LNCaP clone FGC (cell line): ENCODE measurements at places on chromosomes 7 and 10.

GRCh38 chr10:91907033-91907594 is 2.2 kb downstream of the FGFBP3 start:
- DNase-seq: no peak

GRCh38 chr10:108817135-108817534 is 1106.2 kb downstream of the XPNPEP1 start:
- DNase-seq: no peak

GRCh38 chr10:95374597-95375209 is 83.9 kb upstream of the PDLIM1 start:
- peak; percentile 53 for DNase-seq

DNA sequence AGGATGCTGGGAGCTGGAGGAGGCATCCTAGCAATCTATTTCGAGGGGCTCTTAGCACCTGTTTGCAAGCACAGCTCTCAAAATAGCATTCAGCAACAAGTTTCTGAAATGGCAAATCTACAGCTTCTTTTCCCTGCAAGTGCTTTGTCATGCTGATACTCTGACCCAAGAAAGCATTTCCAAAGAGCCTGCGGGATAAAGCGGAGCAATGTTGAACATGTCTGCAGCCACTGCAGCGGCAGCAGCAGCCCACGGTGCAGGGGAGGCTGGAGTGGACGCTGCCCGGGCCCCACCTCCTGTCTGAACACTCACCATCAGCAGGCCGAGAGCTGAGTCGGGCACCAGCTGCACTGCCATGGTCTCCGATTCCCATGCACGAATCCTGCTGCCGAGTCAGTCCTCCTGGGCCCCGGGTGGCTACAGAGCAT is 964 bp downstream of the FRMD4A start:
- DNase-seq: no peak

DNA sequence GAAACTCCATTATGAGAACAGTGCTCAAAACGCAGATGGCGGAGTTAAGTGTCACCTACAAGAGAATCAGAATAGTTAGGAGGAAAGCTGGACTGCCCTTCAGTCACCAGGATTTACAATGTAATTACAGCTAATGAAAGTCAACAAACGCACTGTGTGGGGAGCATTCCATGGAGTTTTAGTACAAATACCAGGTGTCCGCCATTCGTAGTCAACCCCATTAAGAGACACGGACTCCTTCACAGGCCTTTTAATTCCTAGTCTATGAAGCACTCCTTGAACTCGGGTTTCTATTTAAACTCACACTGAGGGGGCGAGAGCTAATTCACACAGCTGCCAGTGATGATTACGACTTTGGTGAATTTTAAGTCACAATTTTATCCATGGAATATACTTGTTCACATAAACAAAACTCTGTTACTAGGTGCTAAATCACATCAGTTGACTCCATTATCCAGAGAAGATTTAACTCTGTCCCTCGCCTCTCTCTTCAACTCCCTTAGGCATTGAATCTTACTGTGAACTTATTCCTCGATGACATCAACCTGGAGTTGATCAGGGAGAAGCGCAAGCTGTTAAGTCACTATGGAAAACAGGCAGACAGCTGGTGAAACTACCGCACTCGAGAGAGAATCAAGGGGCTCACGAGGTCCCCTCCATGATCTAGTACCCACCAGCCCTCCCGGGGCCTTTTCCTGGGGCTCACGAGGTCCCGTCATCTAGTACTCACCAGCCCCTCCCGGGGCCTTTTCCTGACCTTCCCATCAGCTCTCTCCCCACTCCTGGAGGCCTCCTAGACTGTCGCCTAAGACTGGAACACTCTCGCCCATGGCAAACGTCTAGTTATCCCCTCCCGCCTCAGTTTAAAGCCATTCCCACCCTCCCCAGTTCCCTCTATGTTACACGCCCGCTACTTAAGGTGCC is 1.5 kb downstream of the ZFAND2A start:
- no peak for DNase-seq

DNA sequence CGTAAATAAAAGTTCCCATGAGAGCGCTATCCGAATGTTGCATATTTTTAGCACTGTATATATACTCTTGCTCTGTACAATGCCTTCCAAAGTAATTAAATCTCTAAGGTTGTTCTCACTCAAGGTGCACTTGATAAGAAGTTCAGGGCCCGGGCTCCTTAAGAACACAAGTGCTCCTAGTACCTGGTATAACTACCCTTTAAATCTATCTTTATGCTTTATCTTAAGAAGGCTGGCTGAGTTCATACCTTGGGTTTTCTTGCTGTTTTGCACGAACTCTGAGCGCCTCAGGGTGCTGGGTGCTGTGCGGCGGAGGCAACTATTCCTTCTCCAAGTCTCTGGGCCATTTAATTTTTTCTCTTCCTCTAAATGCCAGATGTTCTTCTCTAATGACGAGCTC is 80.4 kb downstream of the DNMBP start:
- no peak for DNase-seq

DNA sequence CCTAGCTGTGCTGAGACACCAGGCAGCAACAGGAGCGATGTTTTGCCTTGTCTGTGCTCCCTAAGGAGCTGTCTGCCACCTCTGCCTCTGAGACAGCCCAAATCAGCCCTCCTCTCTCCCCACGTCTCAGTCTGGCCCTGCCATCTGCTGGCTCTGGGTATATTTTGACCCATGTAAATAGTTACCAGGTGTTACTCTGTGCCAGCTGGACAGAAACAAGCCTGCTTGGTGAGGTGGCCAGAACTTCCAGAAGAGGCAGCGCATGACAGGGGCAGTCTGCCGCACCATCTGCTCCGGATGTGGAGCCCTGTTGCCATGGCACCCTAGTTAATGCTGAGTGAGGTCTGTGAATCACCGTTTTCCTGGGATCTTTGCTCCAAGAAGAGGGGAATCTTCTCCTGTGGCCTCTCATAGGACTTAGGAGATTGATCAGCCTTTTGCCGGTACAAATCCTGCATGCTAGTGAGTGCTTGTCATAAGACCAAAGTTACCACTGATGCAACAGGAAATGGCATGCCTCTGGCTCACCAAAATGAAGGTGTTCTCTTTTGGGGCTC is 31.8 kb downstream of the GSTO2 start:
- peak; percentile 86 for DNase-seq

DNA sequence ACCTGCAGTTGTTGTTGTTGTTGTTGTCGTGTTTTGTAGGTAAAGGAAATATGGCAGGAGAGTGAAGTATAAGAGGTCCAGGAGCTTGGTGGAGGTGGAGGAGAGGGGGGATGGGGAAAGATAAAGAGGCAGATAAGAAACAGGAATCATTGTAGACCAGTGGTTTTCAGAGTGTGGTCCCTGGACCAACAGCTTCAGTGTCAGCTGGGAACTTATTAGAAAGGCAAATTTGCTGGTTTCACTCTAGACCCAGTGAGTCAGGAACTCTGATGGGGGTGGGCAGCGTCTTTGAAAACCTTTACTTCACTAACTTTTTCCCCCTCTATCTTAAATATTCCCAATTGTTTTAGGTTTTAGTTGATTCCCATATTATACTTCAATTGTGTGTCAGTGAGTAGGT is 241.5 kb downstream of the AUTS2 start:
- DNase-seq: no peak
